ENCODE measurements at places on chromosomes 4 and X.

- no peak for DNase-seq
These were observed 1585.3 kb upstream of the AGA start for GRCh38 chr4:179027569-179027968.

- DNase-seq: no peak
These were observed 597.5 kb downstream of the RPA4 start for GRCh38 chrX:97481228-97481627.

- no peak for DNase-seq
These were observed 63.5 kb downstream of the GPC3 start for GRCh38 chrX:133921764-133922389.

- no peak for DNase-seq
These were observed 365.0 kb downstream of the GPM6A start for GRCh38 chr4:175447016-175447415.

DNA sequence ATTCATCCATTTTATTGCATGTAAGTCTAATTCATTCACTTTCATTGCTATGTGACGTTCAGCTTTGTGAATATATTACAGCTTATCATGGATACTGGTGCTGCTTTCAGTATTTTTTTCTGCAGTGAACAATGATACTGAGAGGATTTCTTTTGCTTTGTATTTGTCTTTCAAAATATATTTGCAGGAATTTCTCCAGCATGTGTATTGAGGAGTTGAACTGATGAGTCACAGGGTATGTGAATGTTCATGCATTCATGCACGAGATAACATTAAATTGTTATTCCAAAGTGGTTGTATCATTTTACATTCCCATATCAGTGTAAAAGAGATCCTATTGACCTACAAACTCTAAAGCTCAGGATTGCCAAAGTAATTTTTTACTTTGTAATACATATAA lies 283.8 kb upstream of the ARSJ start:
- DNase-seq: no peak

DNA sequence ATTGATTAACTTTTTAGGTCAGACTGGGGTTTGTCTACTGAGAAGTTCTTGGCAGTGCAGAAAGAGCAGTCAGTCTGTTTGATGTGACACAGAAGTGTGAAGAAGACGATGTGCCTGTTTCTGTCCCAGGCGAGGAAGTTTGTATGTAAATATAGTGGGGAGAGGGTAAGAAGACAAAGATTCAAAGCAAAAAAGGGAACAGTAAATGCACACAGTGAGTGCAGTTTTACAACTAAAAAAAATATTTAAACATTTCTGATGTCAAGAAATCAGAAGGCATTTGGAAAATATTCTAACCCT lies 264.9 kb downstream of the RAPGEF2 start:
- no peak for DNase-seq

- no peak for DNase-seq
These were observed 102.5 kb downstream of the ZNF518B start for GRCh38 chr4:10354746-10355145.

DNA sequence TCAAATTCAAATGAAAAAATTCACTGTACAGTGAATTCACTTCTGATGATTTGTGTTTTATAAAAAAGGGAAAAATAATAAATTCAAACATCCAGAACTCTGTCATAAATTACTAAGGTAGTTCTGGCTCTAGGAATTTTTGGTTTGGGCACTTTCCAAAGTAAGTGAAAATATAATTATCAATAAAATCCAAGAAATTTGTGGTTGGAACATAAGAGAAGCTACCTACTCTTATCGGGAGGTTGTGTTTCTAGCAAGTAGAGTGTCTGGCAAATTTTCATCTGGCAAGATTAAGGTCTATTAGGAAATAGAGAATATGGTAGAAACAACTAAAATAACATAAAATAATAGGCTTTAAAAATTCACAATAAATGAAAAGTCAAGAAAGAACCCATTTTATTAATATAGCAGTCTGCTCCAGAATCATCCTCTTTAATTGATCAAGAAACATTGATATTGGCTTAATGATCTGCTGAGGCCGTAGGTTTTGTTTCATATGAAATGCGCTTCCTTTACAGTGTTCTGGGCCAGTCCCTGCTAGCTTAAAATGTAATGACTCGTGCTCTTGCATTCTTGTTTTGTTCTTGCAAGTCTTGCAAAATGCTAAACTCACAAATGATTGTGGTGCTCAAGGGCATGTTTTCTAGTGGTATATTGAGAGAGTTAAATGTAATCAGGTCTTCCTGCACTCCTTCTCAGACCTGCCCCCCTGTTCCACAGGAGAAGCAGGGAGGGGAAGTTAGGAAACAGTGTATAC lies 331.4 kb downstream of the RAPGEF2 start:
- DNase-seq: no peak

GRCh38 chr4:156293657-156294297 lies 340.1 kb upstream of the CTSO start:
- no peak for DNase-seq

DNA sequence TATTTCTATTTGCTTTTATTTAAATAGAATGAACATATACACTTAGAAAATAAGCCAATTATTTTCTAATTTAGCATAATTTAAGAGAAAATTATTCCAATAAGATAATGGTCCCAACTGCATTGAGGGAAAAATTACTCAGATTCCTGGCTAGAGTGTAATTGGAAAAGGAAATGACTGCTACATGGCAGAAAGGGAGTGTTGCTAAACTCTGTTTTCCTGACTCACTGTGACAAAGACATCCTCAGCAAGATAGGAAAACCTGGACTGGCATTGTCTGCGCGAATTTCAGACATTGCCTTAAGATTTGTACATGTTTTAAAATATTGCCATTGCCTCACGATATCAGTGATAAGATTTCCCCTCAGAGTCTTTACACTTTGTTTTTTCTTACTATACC lies 8.2 kb downstream of the TNIP3 start:
- DNase-seq: no peak

DNA sequence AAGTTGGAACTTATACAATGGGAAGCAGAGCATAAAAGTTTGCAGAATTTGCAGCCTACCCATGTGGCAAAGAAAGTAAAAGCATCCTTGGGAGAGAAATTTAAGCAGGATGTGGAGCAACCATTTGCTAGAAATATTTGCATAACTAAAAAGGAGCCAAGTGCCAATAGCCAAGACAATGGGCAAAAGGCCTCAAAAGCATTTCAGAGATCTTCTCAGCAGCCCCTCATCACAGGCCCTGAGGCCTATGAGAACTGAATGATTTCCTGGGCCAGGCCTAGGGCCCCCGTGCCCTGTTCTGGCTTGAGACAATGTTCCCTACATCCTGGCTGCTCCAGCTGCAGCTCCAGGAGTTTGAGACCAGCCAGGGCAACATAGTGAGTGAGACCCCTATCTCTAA lies 25.3 kb upstream of the RAB28 start:
- DNase-seq: no peak

- DNase-seq: no peak
These were observed 484.5 kb downstream of the PDGFC start for GRCh38 chr4:156487107-156487506.

- DNase-seq: no peak
These were observed 51.1 kb upstream of the PPP2R3B start for GRCh38 chrX:437661-438390.

Measured in activated CD8-positive, alpha-beta memory T cell treated with anti-CD3 and anti-CD28 coated beads for 4 hours (primary cell).